ENCODE measurements at places on chromosomes 12 and 14.

- no peak for DNase-seq
Measured at GRCh38 chr12:53586745-53587144, 39.4 kb downstream of the ATF7 start.

GRCh38 chr14:23694085-23694948 lies 58.2 kb downstream of the DHRS2 start:
- DNase-seq: no peak

GRCh38 chr12:131087302-131087818 lies 133.7 kb downstream of the ADGRD1 start:
- peak; percentile 11 for DNase-seq

DNA sequence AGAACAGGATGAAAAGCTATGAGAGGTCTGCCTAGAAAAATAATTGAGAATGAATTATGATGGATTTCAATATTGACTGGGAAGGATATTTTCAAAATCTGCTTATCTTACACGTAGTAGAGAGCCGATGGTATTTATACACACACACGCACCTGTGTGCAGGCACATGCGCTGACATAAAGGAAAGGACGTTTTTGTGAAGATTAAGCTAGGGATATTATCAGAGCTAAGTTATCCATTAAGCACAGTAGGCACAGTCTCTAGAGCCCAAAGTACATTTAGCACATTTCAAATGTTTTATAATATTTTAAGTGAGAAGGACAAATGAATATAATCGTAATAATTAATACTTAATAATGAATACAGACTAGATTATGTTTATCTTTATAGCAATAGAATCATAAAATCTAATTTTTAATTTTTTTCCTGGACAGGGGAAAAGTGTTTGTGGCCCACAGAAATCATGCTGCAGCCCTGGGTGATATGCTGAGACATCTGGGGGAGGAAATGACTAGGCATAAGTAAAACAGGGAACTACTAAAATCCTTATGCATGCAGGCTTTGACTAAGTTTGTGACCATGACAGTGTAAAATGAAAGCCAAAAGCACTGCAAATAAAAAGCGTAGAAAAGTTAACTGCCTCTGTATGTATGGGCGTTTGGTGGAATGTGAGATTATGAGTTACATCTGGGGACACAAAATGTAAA lies 146.1 kb downstream of the KITLG start:
- no peak for DNase-seq

DNA sequence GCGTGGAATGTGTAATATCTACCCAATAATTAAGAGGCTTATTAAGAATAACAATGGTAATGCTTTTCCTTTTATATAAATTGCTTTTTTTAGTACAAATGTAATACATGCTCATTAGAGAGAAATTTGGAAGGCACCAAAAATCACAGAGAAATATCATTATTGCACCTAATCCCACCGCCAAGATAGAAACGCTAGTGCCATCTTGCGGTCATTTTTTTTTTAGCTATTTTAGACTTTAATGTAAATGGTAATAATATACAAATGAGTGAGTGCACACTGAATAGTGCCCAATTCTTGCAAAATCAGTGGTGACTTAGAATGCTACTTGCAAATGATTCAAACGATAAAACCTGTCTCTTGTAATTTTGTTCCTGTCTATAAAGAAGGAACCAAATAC lies 576.8 kb upstream of the TMEM132C start:
- DNase-seq: no peak

- no peak for DNase-seq
Measured at GRCh38 chr12:2677142-2677880, 117.5 kb upstream of the FKBP4 start.

DNA sequence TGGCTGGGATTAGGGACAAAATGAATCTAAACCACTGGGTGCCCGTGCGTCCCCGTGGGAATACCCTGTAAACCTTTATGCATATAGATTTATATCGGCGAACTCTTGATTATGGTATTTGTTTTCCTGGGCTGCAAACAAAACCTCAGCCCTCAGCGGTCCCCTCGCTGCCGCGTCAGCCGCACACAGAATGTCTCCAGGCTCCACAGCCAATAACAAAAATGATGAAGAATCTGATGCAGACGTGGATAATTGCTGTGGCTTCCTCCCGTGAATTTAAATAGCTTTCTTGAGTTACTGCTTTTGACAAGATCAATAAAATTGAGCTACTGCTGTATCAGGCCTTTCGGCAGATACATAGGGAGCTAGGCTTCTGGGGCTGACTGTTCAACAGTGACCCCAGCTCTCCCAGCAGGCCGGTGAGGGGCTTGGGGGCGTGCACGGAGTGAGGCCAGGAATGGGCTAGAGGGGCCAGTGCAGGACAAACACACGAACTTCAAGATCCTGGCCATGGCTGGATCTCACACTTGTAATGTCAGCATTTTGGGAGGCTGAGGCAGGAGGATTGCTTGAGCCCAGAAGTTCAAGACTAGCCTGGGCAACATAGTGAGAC lies 125.8 kb upstream of the NCOR2 start:
- DNase-seq: no peak

Measured in right forelimb (tissue), 1 donor.